Temporal lobe (tissue), 4 donors: ENCODE measurements at places on chromosomes 5 and 9. TPM values are rescaled to one million over a fixed set of nuclear protein-coding genes. Genes with fewer than 3 reads are reported as not detected.

The TMEFF1 gene
- 38.4 TPM for total RNA-seq

The GRXCR2 gene
- not detected for total RNA-seq

The TIMD4 gene
- not detected for total RNA-seq

The ODF2 gene
- total RNA-seq: 13.3 TPM

The CARTPT gene
- total RNA-seq: 0.74 TPM

The ITK gene
- not detected for total RNA-seq

The COX7C gene
- 175 TPM for total RNA-seq

The C9orf43 gene
- 0.25 TPM for total RNA-seq

The GADD45G gene
- total RNA-seq: 5.9 TPM

The CMBL gene
- total RNA-seq: 7.6 TPM

The GLT6D1 gene
- total RNA-seq: not detected
